Aorta (tissue), 5 donors: ENCODE measurements at places on chromosomes 3 and 15. TPM values are rescaled to one million over a fixed set of nuclear protein-coding genes. Genes with fewer than 3 reads are reported as not detected.

- H3K36me3 ChIP-seq, result no peaks in the 10 kb centered on the region
- no peak overlapping the region for H3K27ac ChIP-seq
- peak; percentile 65 for DNase-seq
- no peaks in the 10 kb centered on the region for H3K4me1 ChIP-seq
- peak overlapping the region; percentile 45 for H3K4me3 ChIP-seq
Measured at GRCh38 chr3:158105710-158106253, 438 bp downstream of the SHOX2 start.

GRCh38 chr3:178454726-178455125, 81.5 kb upstream of the KCNMB2 start:
- H3K4me1 ChIP-seq, result peaks cover 3% of the 10 kb centered on the region
- no peaks in the 10 kb centered on the region for H3K36me3 ChIP-seq
- peak; percentile 68 for DNase-seq

GRCh38 chr15:59177317-59177660, 29.4 kb upstream of the LDHAL6B start:
- no peaks in the 10 kb centered on the region for H3K4me1 ChIP-seq
- H3K36me3 ChIP-seq, result peaks cover 4% of the 10 kb centered on the region
- DNase-seq, result no peak

Gene TAGLN3
- not detected for total RNA-seq
